ENCODE measurements at places on chromosomes 4 and X.

- no peak for DNase-seq
These were observed 180.8 kb downstream of the RAPGEF2 start for GRCh38 chr4:159283696-159284095.

- no peak for DNase-seq
These were observed 109.7 kb downstream of the ELOVL6 start for GRCh38 chr4:110088670-110089069.

DNA sequence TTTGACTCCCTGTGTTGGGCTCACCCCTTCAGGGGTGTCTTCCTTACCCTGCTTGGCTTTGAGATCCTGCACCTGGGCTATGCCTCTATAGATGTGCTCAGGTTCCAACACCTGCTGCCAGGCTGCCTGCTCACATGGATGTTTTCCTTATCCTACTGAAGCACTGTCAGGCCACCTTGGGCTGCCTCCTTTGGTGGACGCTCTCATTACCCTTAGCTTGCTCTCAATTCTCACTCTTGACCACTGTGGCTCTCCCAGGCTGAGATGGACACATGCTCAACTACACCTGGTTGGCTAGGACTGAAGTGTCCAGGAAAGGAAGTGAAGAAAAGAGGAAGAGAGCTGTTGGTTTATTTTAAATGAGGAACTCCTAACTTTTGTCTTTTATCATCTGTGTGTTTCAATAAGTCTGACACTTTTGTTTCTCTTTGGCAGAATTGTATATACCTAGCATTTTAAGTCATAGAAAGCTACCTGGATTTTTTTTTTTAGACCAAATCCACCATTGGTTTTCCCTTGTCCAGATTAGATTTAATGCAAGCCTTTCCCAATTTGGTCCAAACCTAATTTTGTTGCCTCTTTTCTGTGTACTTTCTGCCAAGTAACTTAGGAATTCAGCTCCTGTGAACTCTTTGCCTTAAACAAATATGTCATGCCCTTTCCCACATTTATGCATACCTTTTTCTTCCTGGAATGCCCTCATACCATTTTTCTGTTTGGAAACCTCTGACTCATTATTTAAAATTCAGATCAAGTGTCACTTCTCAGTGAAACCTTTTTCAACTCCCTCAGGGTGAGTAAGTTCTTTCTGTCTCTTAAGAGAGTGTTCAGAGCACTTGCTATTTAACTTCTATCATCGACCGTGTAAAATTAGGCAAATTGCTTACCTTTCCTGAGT lies 175.8 kb downstream of the GC start:
- DNase-seq = no peak

GRCh38 chr4:101762025-101762424 lies 28.5 kb upstream of the BANK1 start:
- no peak for DNase-seq

- no peak for DNase-seq
These were observed 1580.3 kb downstream of the ARAP2 start for GRCh38 chr4:34664051-34664450.

GRCh38 chr4:145719752-145720624 lies 40.0 kb downstream of the C4orf51 start:
- DNase-seq = no peak

DNA sequence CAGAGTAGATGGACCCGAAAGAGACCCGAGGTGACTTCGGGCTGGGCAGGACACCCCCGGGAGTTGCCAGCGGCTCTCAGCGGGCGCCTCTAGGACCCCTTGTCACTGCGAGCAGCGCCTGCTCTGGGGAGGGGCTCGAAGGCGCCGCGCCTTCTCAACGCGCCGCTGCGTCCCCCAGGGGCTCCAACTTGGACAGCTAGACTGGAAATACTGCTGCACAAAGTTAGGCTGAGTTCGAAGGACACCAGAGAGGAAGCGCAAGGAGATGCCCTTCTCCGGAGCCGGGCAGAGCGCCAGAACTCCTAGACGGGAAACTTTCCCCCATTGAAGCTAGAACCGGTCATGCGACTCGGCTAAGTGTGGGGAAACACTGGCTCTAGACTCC lies 493 bp upstream of the KCNIP4 start:
- DNase-seq = no peak

DNA sequence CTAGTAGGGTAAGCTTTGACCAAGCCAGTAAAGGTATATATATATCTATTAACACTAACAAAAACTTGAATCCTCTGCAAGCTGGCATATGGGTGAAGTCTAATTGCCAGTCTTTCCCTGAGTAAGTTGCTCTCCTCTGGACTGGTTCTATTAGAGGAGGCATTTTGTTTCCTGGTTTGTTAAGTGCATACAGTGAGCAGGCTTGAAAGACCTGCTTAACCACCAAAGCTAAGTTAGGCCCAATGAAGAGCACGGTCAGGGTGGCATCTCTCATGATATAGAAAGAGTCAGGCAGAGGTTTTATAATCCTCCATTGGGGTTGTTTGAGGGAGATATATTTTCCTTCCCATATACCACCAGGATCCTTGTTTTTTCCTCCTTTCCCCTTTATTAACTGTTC lies 9.6 kb upstream of the AREG start:
- no peak for DNase-seq

DNA sequence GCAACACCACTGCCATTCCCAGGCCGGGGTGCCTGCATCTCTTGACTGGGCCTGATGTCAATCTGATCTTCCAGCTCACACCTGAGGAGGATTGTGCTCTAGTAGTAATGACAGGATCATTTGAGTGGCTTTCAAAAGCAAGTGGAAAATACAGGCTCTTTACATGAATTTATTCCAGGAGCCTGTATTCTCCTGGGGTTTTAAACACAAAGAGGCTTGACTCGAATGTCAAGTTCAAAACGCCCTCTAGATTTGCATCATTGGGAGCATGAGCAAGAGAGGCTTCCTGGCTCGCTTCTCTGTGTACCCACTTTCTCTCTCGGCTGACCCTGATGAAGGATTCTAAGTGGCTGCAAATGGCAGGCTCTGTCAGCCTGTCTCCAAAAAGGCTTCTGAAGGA lies 199.5 kb upstream of the PUDP start:
- DNase-seq = no peak

GRCh38 chrX:119095936-119096335 lies 23.1 kb downstream of the CT47C1 start:
- no peak for DNase-seq

GRCh38 chrX:53188763-53189162 lies 36.2 kb downstream of the KDM5C start:
- no peak for DNase-seq

DNA sequence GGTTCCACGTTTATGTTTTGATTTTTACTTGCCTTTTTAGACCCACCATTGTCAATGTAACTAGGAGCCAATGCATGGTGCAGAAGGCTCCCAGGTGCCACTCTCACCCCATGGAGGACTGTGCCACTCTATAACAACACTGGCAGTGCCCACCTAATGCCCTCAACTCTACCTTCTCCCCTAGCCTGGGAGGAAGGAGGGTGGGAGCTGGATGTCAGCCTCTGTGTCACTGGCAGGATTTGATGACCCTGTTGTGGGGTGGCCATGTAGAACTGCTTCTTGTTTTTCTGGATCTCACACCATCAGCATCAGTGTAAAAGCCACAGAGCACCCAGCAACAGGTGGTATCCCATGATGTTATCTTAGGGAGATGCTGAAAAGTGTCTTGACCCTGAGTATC lies 13.7 kb upstream of the ADH1B start:
- no peak for DNase-seq

DNA sequence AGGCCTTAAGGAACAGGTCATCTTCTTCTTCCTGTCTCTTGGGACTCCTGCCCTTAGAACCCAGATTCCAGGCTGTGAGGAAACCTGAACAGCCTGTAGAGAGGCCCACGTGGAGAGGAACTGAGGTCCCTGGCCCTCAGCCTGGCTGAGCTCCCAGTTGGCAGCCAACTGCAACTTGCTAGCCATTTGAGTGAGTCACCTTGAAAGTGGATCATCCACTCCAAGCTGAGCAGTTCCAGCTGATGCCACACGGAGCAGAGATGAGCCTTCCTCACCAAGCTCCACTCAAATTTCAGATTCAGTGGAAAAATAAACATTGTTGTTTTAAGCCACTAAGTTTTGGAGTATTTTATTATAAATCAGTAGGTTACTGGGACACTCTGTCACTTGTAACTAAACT lies 392.5 kb downstream of the BCOR start:
- DNase-seq = peak; percentile 31

DNA sequence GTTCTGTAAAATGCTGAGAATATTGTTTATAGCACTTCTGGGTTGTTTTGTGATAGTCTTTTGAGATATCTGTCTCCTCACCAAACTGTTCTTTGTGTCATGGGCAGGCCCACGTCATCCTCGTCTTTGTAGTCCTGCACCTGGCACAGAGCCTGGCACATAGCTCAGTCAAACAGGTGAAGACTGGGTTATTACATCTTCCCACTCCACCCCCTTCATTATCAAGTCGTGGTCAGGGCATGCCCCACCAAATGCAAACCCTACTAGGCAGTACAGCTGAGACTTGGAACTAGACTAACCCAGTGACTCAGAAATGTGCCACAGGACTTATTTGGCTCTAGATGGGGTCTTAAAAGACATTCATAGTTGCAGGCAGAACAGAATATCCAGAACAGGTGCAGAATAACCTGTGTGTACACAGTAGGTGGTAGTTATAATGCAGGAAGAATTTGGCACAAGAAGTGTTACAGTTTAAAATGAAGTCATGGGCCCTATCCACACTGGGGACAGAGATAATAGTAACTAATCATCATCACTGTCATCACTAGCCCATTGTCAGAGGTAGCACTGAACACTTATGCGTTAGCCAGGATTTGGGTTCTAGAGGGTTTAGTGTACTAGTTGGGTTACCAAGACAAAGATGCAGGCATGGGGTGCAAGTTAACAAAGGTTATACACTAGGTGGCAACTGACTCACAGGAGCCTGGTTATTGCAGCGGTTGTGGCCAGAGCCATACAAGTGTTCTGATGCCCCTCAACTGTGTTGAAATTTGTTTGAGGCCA lies 74.9 kb downstream of the TBL1X start:
- peak; percentile 28 for DNase-seq

DNA sequence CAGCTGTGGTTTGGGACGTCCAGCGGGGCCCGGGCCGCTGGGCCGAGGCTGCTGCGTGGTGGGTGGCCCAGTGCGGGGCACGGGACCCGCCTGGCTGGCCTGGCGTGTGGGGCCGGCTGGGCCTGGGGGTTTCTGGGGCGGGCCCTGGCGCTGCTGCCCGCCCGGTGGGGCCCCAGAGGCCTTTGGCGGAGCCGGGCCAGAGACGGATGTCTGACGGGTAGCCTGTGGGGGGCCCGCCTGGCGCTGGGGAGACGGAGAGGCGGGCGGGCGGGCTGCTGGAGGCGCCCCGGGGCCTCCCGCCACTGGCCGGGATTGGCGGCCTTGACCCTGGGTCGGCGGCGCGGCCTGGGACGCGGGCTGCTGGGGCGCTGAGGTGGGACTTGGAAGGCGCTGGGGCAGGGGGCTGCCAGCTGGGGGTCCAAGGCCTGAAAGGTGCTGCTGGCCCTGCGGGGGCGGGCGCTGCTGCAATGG lies 8.1 kb upstream of the TIMP1 start:
- DNase-seq = no peak

- no peak for DNase-seq
These were observed 965 bp downstream of the PPA2 start for GRCh38 chr4:105472871-105473323.

DNA sequence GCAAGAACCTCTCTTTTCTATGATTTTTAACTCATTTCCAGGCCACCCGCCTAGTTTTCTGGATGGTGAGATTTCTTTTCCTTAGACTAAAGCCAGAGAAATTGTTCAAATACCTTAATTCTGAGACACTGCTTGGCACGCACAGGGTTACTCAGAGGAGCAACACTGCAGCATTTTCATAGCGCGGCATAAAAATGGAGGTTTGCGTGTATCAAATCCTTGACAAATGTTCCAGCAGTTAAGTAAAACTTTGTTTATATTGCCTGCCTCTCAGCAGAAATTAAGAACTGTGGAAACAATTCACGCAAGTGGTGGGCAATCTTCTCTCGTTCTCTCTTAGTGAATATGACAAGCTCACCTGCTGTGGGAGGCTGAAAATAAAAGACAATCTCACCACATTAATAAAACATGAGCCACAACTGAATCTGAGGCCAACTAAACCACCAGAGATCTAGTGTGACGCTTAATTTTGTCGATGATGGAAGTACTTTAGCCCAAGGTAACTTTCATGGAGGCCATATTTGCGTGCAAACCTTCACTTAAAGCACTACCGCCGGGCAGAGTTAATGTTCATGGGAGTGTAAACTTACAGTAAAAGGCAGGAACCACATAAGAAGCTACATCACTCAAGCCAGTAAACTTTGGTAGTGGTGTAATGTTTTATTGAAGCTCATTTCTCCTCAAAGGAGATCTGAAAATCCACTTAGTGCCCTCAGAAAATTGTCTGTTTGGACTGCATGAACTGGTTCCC lies 894.8 kb upstream of the EPHA5 start:
- DNase-seq = no peak

DNA sequence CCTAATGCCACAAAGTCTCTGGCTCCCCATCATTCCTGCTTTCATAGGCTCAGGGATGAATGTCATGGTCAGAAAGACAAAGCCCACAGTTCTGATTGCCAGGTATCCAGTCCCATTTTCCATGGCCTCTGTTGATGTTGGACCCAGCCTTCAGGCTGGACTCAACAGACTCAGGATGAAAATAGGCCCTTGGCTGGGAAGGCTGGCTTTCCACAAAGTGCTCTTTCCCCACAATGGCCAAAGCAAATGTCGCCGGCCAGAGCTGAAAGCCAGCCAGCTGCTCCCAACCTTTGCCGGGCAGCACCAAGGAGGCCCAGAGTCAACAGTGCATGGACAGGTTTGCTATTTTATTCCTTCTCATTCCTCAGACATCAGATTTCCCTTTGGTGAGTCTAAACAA lies 430.1 kb upstream of the FGF16 start:
- no peak for DNase-seq

DNA sequence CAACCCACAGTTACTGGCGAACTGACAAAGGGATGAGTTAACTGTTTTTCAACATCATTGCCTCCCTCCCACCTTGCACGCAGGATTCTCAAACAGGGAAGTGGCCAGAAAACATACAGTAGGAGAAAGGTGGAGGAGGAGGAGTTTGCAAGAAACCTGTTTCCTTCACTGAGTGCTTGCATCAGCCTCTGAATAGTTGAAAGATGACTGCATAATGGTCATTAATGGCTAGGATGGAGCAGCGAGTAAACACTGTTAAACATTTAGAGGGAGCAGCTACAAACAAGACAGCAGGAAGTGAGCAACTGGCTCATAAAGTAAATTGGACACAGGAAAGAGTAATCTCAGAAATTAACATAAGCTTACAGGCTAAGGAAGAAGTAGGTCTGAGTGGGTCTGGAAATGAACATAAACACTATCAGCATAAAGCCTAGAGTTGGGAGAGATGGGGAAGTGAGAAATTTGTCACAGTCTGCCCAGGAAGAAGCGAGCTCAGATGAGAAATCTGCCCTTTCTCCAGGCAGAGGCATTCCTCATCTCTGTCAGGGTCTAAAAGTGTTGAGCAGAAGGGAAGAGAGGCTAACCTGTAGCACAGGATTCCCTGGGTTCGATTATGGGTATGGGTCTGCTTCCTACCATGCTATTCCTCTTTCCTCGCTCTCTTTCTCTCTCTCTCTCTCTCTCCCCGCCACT lies 38.6 kb downstream of the TRPC5OS start:
- no peak for DNase-seq

- DNase-seq = no peak
These were observed 60.2 kb upstream of the RPS6KA6 start for GRCh38 chrX:84248226-84248625.

Data from lower leg skin (tissue), 4 donors.